ENCODE measurements at places on chromosomes 16 and 17. TPM values are rescaled to one million over a fixed set of nuclear protein-coding genes. Genes with fewer than 3 reads are reported as not detected.

DNA sequence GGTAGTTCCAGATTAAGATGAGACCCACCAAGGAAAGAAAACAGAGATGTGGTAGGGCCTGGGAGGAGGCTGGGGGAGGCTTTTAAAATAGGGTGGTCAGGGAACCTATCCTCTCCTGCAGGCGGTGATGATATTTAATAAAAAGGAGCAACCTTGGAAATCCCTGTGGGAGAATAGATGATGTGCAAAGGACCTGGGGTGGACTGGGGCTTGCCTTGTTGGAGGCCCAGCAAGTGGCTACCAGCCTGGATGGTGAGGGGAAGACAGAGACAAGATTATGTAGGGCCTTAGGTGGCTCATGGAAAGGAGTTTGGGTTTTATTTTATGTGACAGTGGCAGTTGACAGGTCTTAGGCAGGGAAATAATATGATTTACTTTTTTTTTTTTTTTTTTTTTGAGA is 1.8 kb downstream of the POLR3E start:
- H3K27me3 ChIP-seq, result no peaks in the 10 kb centered on the region
- no peak for DNase-seq
- no peaks in the 10 kb centered on the region for H3K36me3 ChIP-seq
- H3K27ac ChIP-seq, result no peak overlapping the region
- peaks cover 17% of the 10 kb centered on the region for H3K4me1 ChIP-seq

DNA sequence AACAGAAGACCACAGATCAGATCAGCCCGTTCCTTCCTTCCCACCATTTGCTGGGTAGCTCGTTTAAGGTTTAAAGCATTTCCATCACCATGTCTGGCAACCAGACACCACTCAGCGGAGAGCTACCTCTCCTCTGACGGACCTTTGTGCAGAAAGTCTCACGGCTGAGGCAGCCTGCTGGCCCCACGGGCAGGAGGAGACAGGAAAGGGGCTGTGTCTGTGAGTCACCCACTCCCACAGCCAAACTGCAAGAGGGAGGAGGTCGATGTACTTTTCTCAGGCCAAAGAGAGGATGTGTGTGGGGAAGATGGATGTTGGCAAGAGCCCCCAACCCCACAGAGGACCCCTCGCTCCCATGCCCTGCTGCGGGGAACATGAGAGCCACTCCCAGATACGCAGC is 92.1 kb downstream of the ZNF423 start:
- H3K27ac ChIP-seq, result no peak overlapping the region
- no peak overlapping the region for H3K4me3 ChIP-seq
- H3K27me3 ChIP-seq, result no peaks in the 10 kb centered on the region
- H3K36me3 ChIP-seq, result no peaks in the 10 kb centered on the region

DNA sequence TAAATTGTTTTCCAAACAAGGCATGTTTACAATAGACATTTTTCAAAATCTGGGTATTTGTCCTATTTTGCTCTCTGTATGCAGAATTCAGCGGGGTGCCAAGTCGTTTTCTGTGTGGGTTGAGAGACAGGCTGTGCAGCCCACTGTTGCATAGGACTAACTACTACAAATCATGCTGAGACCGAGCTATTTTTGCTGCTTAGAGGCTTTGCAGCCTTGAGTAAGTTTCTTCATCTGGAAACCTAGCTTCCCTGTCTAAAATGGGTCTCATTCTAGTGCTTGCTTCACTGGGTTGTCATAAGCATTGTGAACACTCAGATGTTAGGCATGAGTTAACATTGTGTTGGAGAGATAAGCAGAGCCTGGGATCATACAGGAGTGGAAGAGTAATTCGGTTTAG is 1.3 kb downstream of the PRPSAP2 start:
- no peaks in the 10 kb centered on the region for H3K36me3 ChIP-seq
- H3K4me3 ChIP-seq, result peak overlapping the region; percentile 97
- no peaks in the 10 kb centered on the region for H3K27me3 ChIP-seq
- no peak overlapping the region for H3K27ac ChIP-seq
- DNase-seq, result no peak

PHKG2 gene
- total RNA-seq, result 27.0 TPM
